ENCODE measurements at places on chromosomes 7 and 10. TPM values are rescaled to one million over a fixed set of nuclear protein-coding genes. Genes with fewer than 3 reads are reported as not detected.

UNC5B gene
- not detected for total RNA-seq

DNA sequence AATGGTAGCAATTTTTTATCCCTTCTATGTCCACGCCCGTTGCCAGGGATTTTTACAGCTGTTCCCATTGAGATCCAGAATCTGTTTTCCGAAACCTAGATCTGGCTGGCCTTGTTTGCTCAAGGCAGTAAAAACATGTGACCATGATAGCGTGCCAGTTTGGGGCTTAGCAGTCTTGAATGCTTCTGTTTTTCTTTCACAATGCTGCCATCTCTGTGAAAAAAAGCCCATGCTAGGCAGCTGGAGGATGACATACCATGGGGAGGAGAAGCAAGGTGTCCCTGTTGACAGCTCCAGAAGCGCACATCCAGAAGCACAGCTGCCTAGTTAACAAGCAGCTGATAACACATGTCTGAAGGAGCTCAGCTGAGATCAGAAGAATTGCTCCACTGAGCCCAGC, 2.2 kb upstream of the ZNF92 start:
- H3K27ac ChIP-seq: no peak overlapping the region
- H3K4me3 ChIP-seq: no peak overlapping the region
- no peak for DNase-seq
- no peaks in the 10 kb centered on the region for H3K27me3 ChIP-seq
- H3K36me3 ChIP-seq: peaks cover 22% of the 10 kb centered on the region
- H3K4me1 ChIP-seq: peaks cover 11% of the 10 kb centered on the region

EZH2 gene
- 91.7 TPM for total RNA-seq

GRCh38 chr7:12178317-12178716, 32.8 kb upstream of the TMEM106B start:
- H3K27me3 ChIP-seq: peaks cover 16% of the 10 kb centered on the region
- DNase-seq: no peak
- no peak overlapping the region for H3K27ac ChIP-seq
- H3K4me1 ChIP-seq: no peaks in the 10 kb centered on the region

DNA sequence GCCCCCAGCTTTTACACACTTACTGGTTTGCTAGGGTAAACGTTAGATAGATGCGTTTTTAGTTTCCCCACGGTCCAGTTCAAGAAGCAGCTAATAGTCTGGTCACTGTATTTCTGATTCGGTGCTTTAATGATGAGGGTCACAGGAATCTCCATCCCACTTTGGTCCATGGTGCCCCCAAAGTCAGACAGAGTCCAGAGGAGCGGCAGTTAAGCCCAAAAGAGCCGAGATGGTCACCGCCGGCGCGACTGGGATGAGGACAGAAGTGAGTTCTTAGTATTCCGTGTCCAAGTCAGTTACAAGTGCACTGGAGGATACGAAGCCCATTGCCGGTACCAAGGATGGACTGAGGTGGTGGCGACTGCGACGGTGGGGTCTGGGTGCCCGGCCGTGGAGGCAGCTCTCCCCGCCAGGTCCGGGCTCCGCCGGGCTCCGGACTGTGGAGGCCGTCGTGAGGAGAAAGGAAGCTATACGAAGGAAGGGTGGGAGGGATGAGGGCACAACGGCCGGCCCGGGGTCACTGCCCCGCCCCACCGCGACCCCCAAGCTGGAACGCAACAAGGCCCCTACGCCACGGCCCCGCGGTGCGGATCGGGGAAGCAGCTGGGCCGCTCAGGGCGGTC, 663 bp downstream of the HERPUD2 start:
- H3K27me3 ChIP-seq: no peaks in the 10 kb centered on the region
- H3K4me3 ChIP-seq: peak overlapping the region; percentile 91
- H3K27ac ChIP-seq: peak overlapping the region; percentile 71
- H3K4me1 ChIP-seq: peaks cover 57% of the 10 kb centered on the region
- DNase-seq: no peak
- H3K36me3 ChIP-seq: peaks cover 27% of the 10 kb centered on the region

DNA sequence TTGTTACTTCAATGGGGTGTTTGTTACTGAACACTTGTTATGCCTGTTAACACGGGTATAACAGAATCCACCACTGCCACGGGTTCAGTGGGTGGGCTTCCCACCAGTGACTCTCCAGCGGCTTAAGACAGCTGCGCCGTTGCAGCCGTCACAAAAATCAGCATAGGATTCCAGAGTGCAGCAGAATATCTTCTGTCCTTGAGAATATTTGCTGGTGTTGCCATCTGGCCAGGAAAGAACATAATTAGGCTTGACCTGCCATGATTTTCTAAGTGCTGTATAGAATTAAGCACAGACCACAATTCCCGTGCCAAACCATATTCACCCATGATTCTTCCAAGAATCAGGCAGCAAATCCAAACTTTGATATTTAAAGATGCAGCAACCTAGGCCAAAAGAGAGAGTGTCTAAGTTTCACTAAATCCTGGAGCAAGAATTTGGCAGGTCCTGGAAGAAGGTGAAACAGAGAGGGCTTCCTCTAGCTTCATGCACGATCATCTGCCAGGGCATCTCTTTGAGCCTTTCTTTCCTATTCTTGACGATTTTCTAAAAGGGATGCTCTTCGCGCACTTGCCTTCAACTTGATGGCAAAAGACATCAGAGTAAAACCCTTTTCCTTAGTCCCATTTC, 95.0 kb downstream of the FRMD4A start:
- DNase-seq: no peak
- H3K4me3 ChIP-seq: no peak overlapping the region
- H3K27me3 ChIP-seq: peaks cover 5% of the 10 kb centered on the region
- no peak overlapping the region for H3K27ac ChIP-seq

DNA sequence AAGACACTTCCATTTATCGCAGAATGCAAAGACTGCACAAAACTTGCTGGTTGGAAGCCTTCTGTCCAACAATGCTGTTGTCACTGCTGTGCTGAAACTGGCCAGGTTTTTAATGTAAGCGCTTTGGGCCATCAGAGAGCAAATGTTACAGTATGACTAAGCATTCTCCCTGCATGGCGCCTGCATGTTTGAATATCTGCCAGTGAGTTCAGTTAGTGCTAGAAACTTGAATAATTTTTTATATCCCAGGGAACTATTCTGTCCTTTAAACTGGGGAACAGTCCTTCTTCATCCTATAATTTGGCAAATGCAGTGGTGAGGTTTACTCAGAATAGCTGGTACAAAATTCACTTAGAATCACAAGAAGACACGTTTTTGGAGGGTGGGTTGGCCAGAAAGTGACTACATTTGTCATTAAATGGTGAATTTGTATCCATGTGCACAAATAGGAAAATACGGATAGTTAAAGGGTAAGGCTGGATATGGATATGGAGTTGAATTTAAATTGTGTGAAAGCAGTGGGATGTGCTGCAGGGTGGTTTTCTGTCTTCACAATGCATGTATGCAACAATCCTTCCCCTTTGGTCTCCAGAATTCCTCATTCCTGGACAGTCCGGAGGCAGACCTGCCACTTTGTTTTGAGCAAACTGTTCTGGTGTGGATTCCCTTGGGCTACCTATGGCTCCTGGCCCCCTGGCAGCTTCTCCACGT, 1.7 kb downstream of the ABCC2 start:
- H3K27me3 ChIP-seq: no peaks in the 10 kb centered on the region
- DNase-seq: no peak
- H3K4me3 ChIP-seq: no peak overlapping the region
- no peak overlapping the region for H3K27ac ChIP-seq
- no peaks in the 10 kb centered on the region for H3K4me1 ChIP-seq

- H3K27ac ChIP-seq: peak overlapping the region; percentile 90
- peaks cover 23% of the 10 kb centered on the region for H3K36me3 ChIP-seq
- H3K27me3 ChIP-seq: no peaks in the 10 kb centered on the region
- H3K4me1 ChIP-seq: peaks cover 59% of the 10 kb centered on the region
Measured at GRCh38 chr7:149872419-149873073, 1.2 kb upstream of the ATP6V0E2 start.

DNA sequence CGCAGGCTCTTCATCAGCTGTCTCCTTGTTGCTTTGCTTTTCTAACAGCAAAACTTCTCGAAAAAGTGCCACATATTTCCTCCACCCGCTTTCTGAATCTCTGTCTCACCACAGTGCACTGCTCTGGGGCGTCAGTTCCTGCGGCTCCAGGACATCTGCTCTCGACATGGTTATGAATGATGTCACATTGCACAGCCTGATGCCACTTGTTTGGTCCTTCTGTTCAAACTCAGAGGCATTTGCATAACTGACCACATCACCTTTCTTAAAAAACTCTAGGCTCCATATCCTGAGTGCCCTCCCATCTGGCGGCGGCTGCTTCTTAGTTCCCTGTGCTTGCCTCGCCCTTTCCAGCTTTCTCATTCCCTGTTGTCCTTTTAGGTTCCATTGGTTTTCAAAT, 469.3 kb upstream of the COBL start:
- H3K36me3 ChIP-seq: no peaks in the 10 kb centered on the region
- no peak overlapping the region for H3K4me3 ChIP-seq
- no peak overlapping the region for H3K27ac ChIP-seq
- no peaks in the 10 kb centered on the region for H3K27me3 ChIP-seq

GRCh38 chr10:86127274-86127819, 239.2 kb downstream of the GRID1 start:
- no peaks in the 10 kb centered on the region for H3K36me3 ChIP-seq
- no peak for DNase-seq
- H3K27me3 ChIP-seq: no peaks in the 10 kb centered on the region
- no peaks in the 10 kb centered on the region for H3K4me1 ChIP-seq
- H3K27ac ChIP-seq: no peak overlapping the region

- H3K36me3 ChIP-seq: no peaks in the 10 kb centered on the region
- peaks cover 2% of the 10 kb centered on the region for H3K4me1 ChIP-seq
- DNase-seq: no peak
- H3K27me3 ChIP-seq: peaks cover 11% of the 10 kb centered on the region
Measured at GRCh38 chr10:123777881-123778280, 111.7 kb downstream of the GPR26 start.

- H3K27me3 ChIP-seq: no peaks in the 10 kb centered on the region
- peaks cover 48% of the 10 kb centered on the region for H3K4me1 ChIP-seq
- DNase-seq: no peak
- H3K27ac ChIP-seq: peak overlapping the region; percentile 89
- peak overlapping the region; percentile 26 for H3K4me3 ChIP-seq
- H3K36me3 ChIP-seq: no peaks in the 10 kb centered on the region
Measured at GRCh38 chr10:110387983-110388686, 83.4 kb upstream of the SMNDC1 start.

GNA12 gene
- total RNA-seq: 40.9 TPM

DNA sequence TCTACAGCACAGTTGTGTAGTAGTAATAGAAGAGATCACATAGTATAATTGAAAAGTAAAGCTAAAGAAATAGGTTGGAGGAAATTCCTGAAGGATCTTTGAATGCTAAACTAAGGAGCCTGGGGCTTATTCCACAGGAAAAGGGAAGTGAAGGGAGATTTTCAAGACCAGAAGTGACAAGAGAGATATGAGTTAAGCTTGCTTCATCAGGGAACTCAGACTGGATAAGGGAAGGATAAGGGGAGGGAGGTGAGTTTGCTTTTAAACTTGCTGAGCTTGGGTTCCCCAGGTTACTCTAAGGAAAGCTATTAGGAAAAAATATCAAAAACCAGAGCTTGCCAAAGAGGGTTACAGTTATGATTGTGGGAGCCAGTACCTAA, 182.4 kb downstream of the RAPGEF5 start:
- H3K27me3 ChIP-seq: peaks cover 3% of the 10 kb centered on the region
- peak overlapping the region; percentile 73 for H3K27ac ChIP-seq
- peak overlapping the region; percentile 53 for H3K4me3 ChIP-seq
- peaks cover 8% of the 10 kb centered on the region for H3K36me3 ChIP-seq
- H3K4me1 ChIP-seq: peaks cover 19% of the 10 kb centered on the region
- no peak for DNase-seq

DNA sequence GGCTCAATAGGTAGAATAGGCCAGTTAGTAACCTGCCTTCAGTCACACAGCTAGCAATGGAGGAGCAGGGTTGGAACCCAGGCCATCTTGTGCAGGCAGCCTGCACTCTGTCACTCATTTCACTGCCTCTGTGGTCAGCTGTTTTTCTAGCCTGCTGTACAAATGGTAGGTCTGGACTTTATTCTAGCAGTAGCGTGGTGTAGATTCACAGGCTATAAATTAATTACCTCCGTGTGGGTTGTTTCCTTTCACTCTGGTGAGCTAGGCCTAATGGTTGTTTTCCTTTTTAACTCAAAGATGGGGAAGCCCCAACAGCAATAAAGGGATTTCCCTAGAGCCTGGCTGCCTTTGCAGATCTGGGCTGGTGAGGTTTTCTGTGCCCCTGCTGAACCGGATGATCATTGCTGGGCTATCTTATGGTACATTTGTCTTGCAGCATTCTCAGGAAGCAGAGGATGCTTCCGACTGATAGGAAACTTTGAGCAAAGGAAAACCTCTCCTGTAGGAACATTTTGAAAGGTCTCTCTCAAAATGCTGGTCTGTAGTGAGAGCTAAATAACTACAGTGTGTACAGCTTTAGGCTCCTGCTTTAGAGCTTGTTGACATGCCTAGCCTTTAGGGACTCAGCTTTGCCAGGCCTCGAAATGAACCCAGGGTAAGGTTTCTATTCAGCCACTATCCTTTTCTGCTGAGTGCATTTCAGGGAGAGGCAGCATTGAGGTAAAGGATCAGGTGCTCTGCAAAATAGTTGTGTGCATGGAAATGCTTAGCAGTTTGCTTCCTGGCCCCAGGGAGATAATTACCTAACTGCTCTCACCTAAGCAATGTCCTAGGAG, 157.4 kb downstream of the ST7 start:
- peaks cover 8% of the 10 kb centered on the region for H3K36me3 ChIP-seq
- DNase-seq: peak; percentile 18
- H3K27ac ChIP-seq: peak overlapping the region; percentile 19
- peaks cover 35% of the 10 kb centered on the region for H3K4me1 ChIP-seq

- no peak overlapping the region for H3K4me3 ChIP-seq
- peaks cover 2% of the 10 kb centered on the region for H3K27me3 ChIP-seq
- no peak overlapping the region for H3K27ac ChIP-seq
- H3K4me1 ChIP-seq: no peaks in the 10 kb centered on the region
- H3K36me3 ChIP-seq: no peaks in the 10 kb centered on the region
Measured at GRCh38 chr10:60862517-60862916, 81.5 kb downstream of the RHOBTB1 start.

TMEM196 gene
- not detected for total RNA-seq

PPP1R3A gene
- total RNA-seq: not detected

GRCh38 chr10:126595160-126595559, 75.3 kb downstream of the C10orf90 start:
- no peaks in the 10 kb centered on the region for H3K36me3 ChIP-seq
- no peaks in the 10 kb centered on the region for H3K4me1 ChIP-seq
- H3K27ac ChIP-seq: no peak overlapping the region
- DNase-seq: no peak
- H3K27me3 ChIP-seq: no peaks in the 10 kb centered on the region
- H3K4me3 ChIP-seq: no peak overlapping the region

DNA sequence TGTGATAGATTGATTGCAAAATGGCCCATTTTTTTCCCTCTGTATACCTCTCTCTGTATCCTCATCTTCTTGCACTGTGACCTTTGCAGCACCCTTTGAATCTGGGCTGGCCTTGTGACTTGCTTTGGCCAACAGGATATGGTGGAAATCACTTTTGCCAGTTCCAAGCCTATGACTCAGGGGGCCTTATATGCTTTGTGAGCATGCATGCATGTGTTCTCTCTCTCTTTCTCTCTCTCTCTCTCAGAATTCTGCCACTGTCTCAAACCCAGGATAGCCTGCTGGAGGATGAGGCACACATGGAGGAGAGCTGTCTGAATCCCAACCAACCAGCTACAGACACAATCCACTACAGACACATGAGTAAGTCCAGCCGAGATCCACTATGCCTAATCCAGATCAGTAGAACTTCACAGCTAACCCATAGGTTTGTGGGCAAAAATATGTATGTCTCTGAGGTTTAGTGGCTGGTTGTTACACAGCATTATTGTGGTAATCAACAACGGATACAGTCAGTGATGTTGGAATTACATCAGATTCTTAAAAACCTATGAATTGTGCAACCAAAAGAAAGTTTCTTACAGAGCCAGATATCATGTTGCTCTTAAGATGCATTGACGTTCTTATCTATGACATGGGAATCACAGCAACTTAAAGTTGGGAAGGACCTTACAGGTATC, 41.8 kb upstream of the ABCB4 start:
- H3K36me3 ChIP-seq: no peaks in the 10 kb centered on the region
- no peak for DNase-seq
- H3K27me3 ChIP-seq: no peaks in the 10 kb centered on the region
- no peak overlapping the region for H3K4me3 ChIP-seq
- no peaks in the 10 kb centered on the region for H3K4me1 ChIP-seq
- no peak overlapping the region for H3K27ac ChIP-seq
